ENCODE measurements at places on chromosomes 2 and 18. TPM values are rescaled to one million over a fixed set of nuclear protein-coding genes. Genes with fewer than 3 reads are reported as not detected.

- no peak for DNase-seq
These were observed 395.2 kb downstream of the BCL11A start for GRCh38 chr2:60158262-60158661.

DNA sequence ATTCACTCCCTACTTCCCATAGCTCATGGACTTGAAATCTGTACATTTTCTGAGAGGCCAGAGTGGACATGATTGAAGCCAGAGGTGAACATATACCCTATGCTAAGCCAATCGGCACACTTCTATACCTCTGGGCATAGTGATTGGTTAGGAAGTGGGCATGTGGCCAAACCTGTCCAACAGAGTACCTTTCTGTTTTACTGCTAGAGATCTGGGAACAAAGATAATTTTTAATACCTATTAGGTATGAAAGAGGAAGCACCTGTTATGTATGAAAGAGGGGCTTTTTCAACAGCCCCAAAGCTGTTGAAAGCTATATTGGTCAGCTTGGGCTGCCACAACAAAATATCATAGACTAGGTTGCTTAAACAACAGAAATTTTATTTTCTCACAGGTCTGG lies 27.7 kb downstream of the METTL8 start:
- DNase-seq, result no peak

- DNase-seq, result no peak
These were observed 126.3 kb downstream of the IRS1 start for GRCh38 chr2:226673314-226673723.

GRCh38 chr2:147441182-147441581 lies 403.6 kb upstream of the ACVR2A start:
- no peak for DNase-seq

- no peak for DNase-seq
These were observed 60.3 kb downstream of the EIPR1 start for GRCh38 chr2:3317277-3317685.

DNA sequence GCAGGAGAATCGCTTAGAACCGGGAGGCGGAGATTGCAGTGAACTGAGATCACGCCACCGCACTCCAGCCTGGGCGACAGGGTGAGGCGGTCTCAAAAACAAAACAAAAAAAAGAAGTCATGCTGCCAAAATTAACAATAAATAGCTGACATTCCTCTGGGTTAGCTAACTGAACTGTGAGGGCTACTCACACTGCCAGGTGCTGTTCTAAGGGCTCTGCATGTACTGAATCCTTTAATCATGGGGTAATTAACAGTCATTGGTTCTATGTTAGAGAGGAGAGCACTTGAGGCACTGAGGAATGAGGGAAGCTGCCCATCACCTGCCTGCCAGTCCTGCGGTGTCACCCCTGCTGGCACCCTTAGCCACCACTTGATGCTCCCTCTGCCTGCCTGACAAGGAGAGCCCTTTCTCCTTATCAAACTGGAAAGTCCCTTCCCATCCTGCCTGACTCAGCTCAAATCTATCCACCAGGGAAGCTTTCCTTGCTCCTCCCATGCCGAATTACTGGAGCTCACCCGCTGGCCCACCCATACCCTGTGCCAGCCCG lies 73.0 kb upstream of the RIOK3 start:
- DNase-seq, result no peak

DNA sequence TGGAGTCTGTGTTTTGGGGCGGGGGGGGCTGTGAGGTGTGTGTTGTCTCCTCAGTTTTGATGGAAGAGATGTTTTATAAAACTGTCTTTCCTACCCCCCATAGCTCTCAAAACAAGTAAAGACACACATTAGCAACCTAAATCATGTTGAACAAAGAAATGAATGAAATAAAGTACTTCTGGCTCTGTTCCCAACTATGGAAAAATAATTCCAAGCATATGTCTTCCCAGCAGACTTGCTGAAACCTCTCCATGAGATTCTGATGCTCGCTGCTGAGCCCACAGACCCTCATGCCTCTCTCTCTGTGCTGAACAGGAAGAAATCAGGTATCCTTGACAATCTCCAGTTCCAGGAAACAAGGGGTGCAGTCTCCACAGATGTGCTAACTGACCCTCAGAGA lies 226.7 kb upstream of the KLHL29 start:
- DNase-seq, result no peak

DNA sequence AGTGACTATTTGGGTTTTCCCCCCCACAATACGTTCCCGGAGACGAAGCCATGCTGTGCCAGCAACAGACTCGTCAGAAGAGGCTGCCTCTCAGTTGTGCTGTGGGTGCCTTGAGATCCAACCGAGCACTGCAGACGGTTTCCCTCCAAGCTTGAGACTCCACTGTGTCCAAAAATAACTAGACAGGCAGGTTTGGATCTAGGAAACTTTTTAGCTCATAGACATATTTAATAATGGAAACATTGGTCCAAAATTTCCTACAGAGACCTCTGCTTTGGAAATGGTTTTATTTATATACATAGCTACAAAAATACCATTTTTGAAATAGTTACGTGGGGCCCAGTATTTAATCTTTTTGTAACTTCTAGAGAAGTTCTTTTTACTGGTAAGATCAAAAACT lies 63.1 kb upstream of the SPATS2L start:
- DNase-seq, result no peak

DNA sequence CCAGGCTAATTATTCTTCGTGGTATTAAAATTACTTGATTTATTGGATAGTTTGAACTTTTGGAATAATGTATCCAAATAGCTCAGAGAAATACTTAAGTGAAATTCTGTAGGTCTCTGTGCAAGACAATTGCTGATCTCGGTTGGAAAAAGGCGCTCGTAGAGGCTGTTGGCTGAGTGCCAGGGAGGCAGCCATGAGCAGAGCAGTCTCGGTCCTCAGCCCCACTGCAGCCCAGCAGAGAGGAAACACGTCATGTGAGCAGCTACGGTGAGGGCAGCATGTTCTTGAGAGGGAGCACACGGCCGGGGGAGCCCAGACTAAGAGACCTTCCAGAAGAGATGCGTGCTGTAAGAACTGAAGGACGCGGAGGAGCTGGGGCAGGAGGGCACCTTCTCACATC lies 42.5 kb downstream of the DCDC2C start:
- DNase-seq, result no peak

GRCh38 chr2:37858400-37858711 lies 66.7 kb upstream of the RMDN2 start:
- DNase-seq, result no peak

- DNase-seq, result no peak
These were observed 90.3 kb downstream of the SP3 start for GRCh38 chr2:173874894-173875237.

- DNase-seq, result no peak
These were observed 155.6 kb upstream of the GLI2 start for GRCh38 chr2:120579916-120580685.

DNA sequence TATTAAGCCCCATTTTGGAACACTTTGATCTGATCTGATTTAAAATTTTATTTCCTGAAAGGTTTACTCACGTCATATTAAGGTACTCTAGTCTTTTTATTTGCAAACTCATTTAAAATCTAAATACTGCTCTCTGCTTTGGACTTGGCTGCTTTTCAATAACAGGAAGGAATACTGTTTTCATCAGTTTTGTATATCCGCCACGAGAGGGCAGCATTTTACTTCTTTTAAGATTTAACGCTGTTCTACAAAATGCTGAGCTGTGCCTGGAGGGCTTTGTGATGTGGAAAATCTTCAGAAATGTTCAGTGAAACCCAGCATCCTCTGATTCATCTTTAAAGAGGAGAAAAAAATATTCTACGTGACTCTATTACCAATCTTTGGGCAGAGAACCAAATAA lies 37.5 kb upstream of the SLC38A11 start:
- DNase-seq, result no peak

DNA sequence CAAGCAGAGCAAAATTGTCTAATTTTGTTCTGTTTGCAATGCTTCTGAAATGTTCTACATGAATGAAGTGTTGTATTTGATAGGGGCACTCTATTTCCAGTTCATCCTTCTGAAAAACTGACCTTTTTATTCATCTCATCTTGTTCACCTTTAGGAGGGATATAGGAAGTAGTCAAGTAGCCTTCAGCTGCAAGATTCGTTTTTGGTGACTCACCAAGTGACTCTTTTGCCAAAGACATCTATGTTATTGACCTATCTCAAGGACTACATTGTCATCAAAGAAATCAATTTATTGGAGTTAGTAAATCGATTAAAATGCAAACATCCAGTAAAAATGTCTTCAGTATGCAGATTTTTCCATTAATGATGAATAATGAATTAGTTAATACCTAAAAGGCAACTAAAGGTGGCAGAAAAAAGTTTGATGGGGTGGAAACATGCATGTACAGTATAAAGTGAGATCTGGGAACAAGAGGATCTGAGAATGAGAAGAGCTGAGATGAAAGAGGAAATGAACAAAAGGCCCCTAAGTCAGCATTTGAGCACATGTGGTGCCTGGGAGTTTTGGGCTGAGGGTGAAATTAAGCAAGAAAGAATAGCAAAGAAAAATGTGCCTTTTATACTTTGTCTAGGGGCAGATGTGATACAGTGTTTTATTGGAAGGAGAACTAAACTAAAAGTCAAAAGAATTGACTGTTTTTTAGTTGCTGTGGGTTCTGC lies 255.1 kb upstream of the LINC00305 start:
- no peak for DNase-seq

GRCh38 chr2:222494104-222494739 lies 69.9 kb downstream of the SGPP2 start:
- no peak for DNase-seq

GRCh38 chr2:154640000-154640399 lies 58.5 kb upstream of the KCNJ3 start:
- no peak for DNase-seq

- DNase-seq, result no peak
These were observed 45.1 kb downstream of the SLC9A2 start for GRCh38 chr2:102664471-102664909.

DNA sequence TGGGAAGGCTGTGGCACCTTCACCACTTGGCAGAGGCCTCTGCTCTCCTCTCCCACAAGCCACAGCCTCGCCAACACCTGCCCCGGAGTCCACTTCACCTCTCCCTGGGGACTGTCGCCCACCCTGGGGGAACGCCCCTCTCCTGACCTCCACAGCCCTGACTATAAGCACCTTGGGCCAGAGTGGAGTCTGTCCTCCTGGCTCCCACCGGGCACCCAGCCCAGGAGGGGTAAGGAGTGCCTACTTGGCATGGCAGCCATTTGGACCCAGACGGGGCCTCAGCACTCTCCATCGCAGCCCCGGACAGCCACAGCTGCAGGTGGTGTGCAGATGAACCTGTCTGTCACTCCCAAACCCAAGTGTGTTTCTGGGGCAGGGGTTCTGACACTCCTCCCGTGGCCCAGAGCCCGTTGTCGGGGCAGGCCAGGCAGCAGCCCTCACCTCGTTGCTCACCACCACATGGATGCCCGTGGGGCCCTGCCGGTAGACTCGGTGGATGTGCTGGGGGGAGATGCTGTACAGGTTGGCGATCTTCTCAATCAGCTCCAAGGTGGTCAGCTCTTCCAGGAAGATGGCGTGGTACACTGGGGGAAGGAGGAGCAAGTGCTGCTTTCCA lies 53.5 kb downstream of the TFCP2L1 start:
- DNase-seq, result no peak

- DNase-seq, result no peak
These were observed 12.4 kb upstream of the IL1R1 start for GRCh38 chr2:102129951-102130646.

GRCh38 chr2:201781557-201782051 lies 871 bp upstream of the ALS2 start:
- DNase-seq, result no peak

DNA sequence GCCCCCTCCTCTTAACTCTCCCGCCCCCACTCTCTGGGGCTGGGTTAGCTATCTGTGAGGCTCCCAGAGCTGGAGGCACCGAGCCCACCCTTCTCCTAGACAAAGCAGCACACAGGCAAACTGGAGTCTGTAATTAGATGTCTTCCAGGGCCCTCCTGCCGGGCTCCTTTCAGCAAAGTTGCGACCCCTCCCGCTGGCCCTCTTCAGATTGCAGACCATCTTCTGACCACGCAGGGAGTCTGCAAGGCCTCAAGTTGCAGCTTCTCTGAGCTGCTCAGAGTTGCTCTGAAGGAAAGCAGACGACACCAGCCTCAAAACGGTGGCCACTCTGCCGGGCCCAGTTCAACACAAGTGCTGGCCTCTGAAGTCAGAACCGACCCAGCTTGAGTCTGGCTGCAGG lies 228.4 kb upstream of the COPS8 start:
- no peak for DNase-seq

- DNase-seq, result no peak
These were observed 33.9 kb upstream of the DARS1 start for GRCh38 chr2:136019306-136019705.

- DNase-seq, result no peak
These were observed 43.4 kb downstream of the NMS start for GRCh38 chr2:100513650-100514049.

DNA sequence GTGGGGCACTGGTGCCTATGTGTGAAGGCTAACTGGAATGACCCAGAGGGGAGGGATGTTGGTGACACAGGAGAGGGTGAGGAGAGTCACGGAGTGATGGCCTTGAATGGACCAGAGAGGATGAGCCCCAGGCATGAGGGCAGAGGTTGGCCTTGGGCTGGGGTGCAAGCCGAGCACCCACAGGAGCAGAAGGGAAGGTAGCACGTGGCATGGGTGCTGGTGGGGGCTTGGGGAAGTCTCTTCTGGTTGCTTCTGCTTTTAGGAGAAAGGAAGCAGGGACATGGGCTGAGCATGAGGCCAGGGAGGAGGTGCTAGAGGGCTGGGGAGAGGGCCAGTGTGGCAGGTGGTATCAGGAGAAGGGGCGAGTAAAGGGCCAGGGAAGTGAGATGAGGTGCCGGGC lies 183.8 kb downstream of the DYSF start:
- no peak for DNase-seq

FAM110C gene
- total RNA-seq, result 59.1 TPM

APLF gene
- total RNA-seq, result 4.5 TPM

SNORC gene
- total RNA-seq, result 0.83 TPM

PCARE gene
- total RNA-seq, result 0.04 TPM

DSG1 gene
- 10.5 TPM for total RNA-seq

KCNJ13 gene
- not detected for total RNA-seq

IL36A gene
- total RNA-seq, result 54.9 TPM

FASTKD1 gene
- 34.9 TPM for total RNA-seq

LYPD6B gene
- 6.6 TPM for total RNA-seq

CPLX4 gene
- total RNA-seq, result not detected

TAF4B gene
- 7.7 TPM for total RNA-seq
